ENCODE measurements at places on chromosomes 6 and 20.

- DNase-seq, result no peak
Observed at GRCh38 chr6:149024361-149024760, 277.5 kb downstream of the UST start.

DNA sequence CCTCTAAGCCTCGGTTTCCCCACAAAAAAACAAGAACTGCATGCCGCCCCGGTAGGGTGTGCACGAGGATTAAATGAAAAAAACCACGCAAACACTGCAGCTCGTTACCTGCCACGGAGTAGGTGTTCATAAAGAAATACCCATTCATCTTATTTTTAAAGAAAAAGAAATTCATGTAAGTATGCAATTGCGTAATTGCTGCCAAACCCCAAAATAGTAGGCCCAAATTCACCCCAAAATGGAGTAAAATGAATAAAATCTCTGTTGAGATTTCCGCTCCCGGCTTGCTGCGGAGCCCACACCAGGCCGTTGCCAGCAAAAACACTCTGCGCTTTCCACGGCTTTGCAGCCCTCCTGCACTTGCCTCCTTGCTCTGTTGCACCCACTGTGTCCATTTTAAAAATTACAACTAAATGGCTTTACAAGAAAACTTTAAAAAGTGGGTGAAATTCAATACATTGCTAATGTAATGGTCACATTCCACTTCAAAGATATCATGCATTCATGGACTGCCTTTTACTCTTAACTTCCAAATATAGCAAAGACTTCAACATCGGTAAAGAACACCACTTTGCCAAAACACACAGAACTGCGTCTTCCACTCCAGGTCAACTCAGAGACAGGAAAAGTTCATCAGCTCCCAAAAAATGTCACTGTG lies 125.0 kb downstream of the ZMYND8 start:
- DNase-seq, result no peak

GRCh38 chr6:167125410-167125809 lies 2.5 kb downstream of the CCR6 start:
- DNase-seq, result no peak

- no peak for DNase-seq
Observed at GRCh38 chr6:36715469-36715868, 17.8 kb downstream of the RAB44 start.

DNA sequence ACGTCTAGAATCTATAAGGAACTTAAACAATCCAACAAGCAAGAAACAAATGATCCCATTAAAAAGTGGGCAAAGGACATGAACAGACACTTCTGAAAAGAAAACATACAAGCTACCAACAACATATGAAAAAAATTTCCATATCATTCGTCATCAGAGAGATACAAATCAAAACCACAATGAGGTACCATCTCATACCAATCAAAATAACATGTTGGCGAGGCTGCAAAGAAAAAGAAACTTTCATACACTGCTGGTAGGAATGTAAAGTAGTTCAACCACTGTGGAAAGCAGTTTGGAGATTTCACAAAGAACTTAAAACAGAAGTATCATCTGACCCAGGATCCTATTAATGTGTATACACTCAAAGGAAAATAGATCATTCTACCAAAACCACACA lies 243.9 kb upstream of the RUNX2 start:
- DNase-seq, result no peak

DNA sequence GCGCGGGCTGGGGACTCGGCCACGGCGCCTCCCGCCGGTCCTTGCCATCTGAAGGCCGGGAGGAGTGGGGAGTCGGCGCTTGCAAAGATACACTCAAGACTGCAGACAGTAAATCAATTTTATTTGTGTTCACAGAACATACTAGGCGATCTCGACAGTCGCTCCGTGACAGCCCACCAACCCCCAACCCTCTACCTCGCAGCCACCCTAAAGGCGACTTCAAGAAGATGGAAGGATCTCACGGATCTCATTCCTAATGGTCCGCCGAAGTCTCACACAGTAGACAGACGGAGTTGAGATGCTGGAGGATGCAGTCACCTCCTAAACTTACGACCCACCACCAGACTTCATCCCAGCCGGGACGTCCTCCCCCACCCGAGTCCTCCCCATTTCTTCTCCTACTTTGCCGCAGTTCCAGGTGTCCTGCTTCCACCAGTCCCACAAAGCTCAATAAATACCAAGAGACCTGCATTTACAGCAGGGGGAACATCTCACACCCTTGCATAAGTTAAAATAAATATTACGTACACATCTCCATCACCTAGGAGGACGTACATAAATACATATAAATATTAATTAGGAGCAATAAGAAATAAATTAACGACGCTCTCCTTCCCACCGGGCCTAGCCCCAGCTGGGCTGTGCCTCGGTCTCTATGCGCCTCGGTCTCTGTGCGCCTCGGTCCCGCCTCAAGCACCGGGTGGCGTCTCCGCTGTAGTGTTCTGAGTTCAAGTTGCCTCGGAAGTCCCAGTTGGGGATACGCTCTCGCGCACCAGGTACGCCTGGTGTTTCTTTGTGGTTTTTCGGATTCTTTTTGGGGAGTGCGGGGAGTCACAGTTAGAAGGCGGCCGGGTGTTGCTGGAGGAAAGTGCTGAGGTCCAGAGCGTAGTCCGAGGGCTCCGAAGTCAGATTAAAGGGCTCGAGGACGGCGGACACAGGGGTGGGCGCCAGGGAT lies 889 bp upstream of the FLOT1 start:
- no peak for DNase-seq

GRCh38 chr6:105821777-105822176 lies 264.4 kb upstream of the PRDM1 start:
- DNase-seq, result no peak

DNA sequence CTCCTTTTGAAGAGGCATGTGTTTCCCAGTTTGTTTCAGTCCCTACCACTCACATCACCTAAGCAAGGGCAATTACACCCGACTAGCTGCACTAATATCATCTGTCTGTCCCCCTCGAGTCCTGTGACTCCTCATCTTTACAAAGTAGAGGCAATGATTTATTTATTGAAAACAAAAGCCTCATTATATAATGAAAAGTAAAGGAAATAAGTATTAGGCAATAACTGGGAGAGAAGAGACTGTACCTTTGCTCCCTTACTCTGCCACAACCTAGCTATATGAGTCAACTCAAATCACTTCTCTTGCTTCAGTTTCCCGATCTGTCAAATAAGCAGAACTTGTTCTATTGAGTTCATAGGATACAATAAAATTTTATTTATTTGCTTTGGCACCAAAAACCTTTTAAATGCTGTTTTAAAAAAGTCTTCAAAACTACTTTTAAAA lies 38.9 kb downstream of the CSNK2A1 start:
- DNase-seq, result no peak

DNA sequence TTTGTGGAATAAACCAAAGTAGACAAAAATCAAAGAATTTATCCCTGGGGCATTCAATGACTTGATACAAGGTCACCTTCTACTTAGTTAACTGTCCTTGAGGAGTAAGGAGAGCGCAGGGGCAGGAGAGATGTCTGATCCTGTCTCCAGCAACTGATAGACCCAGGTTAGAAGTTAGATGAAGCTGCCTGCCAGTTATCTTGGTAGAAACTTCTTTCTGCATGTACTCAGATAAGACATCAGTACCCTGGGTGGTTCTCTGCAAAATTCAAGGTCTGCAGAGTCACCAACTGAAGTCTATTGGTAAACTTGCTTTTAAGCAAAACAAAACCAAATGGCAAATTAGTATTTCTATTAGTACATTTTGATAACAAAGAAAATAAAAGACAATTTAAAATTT lies 2.7 kb downstream of the SGK1 start:
- no peak for DNase-seq

DNA sequence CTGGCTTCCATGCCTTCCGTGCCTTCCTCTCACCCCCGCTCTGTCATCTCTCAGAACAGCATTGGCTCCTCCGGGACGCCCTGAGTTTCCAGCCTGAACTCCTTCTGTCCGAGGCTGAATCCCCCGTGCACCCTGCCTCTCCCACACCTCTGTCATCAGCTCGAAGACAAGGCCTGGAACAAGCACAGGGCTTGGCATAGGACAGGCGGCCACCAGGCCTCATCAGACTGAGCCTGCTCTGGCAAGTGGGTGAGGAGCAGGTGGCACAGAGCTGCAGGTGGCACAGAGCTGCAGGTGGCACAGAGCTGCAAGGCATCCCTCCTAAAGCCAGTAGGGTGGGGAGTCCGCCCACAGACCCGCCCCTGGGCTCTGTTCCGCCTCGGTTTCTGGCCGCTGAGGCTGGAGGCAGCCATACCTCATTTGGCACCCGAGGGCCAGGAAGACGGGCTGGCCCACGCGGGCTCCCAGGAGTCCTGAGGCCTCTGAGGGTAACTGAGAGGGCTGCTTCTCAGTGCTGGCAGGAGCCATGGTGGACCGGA lies 60.2 kb downstream of the EZR start:
- DNase-seq, result no peak

DNA sequence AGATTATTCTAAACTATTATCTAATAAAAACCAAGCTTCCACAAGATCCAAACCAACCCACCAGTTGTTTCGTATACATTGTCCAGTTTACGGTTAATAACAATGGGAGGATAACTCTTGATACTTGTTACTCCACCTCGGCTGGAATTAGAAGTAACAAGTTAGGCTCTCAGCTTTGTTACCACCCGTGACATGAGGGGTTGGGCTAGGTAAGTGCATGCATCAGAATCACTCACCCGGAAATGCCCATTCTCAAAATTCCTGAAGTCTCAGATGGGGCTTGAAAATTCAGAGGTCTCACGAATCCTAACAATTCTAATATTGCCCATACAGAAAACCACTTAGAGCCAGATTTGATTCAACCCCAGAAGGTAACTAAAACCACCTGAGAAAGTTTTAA lies 27.0 kb upstream of the SERPINB1 start:
- DNase-seq, result no peak

- no peak for DNase-seq
Observed at GRCh38 chr6:38273325-38273724, 366.4 kb downstream of the BTBD9 start.

Data from esophagus squamous epithelium (tissue), 5 donors.